NCI-H345 (cell line): ENCODE measurements at places on chromosomes 1 and 21.

- peak; percentile 27 for DNase-seq
Observed at GRCh38 chr21:42164064-42164789, 54.7 kb upstream of the ABCG1 start.

GRCh38 chr1:227654431-227654830 lies 80.7 kb downstream of the JMJD4 start:
- no peak for DNase-seq

DNA sequence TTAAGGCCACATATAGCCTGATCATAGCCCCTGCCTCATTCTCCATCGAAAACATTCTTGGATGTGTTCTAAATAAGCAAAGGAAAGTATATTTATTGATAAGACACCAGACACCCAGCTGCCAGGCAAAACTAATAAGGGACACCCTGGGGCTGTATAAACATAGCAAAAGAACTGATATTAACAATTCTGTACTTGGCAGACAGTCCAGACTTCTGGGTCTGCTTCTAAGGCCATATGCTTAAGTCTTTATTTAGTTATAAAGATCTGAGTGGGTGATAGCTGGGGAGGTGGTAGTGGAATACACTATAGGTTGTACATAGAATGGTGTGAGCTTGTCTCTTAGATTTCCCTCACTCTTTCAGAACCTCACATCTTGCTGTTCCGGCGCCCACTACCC lies 3.9 kb downstream of the CKS1B start:
- no peak for DNase-seq

DNA sequence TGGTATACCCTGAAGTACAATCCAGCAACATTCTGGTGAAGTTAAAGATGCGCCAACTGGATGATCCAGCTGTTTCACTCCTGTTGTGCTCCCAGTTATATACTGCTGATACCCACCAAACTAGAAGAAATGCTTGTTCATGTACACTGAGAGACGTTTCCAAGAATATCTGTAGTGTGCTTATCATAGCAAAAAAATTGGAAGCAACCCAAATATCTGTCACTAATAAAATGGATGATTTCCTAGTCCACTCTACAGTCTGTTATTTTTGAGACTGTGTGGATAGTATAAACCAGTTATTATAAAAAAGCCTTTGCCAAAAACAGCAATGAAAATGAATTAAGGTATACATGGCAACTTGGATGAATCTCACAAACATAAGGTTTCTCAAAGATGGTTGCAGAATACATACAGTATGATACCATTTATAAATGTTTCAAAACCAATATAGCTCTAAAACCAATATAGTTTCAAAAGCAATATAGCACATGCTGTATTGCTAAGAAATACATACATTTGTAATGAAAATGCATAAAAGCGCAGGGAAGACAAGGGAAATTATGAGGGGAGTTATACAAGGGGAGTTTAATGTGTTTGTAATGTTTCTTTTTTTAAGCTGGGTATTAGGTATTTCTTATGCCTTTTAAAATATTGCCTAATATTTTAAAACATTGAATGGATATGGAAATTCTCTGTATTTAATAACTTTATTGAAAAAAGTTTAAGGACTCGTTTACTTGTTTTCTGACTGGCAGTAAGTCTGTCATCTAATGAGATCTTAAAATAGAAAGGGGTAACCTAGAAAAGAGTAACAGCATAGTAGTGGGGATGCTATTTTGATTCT lies 36.5 kb downstream of the GPSM2 start:
- DNase-seq: no peak

GRCh38 chr1:193694741-193695140 lies 508.3 kb upstream of the B3GALT2 start:
- DNase-seq: no peak

GRCh38 chr1:230643908-230644307 lies 1.6 kb downstream of the COG2 start:
- DNase-seq: no peak

- DNase-seq: no peak
Observed at GRCh38 chr1:152367436-152367835, 7.6 kb upstream of the FLG2 start.

- DNase-seq: no peak
Observed at GRCh38 chr1:223836586-223836985, 9.2 kb downstream of the TP53BP2 start.

DNA sequence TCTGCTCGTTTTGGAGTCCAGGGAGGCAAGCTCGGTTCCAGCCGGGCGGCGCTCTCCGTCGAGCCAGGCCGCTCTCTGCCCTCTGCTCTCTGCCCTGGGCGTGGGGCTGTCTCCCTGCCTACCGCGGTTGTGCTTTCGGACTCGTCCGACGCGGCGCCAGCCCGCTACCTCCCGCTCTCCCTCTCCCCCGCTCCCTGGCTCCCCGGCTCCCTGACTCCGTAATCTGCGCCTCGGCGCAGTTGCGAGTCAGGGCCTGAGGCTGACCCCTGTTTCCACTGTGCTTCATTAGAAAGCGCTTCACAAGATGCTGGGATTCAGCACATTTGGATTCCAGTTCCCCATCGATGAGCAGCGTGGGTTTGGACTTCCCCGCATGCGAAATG lies 2.2 kb downstream of the SOX13 start:
- no peak for DNase-seq

- no peak for DNase-seq
Observed at GRCh38 chr1:30381266-30381665, 342.1 kb downstream of the MATN1 start.

DNA sequence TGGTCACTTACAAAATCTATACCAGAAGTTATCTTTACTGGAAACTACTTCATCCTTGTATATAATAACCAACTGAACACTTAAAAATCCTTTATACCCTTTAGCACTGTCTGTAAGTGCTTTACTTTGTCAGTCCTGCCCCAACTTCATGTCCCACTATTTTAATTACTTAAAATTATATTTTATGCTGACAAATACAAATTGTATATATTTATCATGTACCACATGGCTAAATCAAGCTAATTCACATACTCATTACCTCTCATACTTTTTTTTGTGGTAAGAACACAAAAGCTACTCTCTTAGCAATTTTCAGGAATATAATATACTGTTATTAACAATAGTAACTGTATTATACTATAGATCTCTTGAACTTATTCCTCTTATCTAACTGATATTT lies 63.0 kb downstream of the EVI5 start:
- DNase-seq: no peak

GRCh38 chr1:66332548-66332901 lies 201.4 kb upstream of the SGIP1 start:
- no peak for DNase-seq

DNA sequence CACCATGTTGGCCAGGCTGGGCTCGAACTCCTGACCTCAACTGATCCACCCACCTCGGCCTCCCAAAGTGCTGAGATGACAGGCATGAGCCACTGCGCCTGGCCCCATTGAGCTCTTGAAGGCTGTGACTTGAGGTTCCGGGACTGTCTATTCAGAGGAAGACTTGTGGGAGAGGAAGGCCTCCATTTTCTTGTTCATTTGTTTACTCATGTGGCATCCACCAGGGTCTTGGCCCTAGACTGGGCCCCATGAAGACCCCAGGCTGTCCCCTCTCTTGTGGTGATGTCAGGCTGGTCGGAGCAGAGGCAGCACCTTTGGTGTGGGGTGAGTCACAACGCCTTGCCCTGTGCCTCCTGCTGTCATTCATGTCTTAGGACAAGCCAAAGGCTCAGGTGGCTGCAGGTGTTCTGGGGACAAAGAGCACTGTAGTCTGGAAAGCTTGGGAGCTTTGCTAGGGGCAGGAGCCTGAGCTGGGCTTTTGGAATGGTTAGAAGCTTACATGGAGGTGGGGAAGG lies 224.6 kb upstream of the C1orf174 start:
- DNase-seq: no peak

DNA sequence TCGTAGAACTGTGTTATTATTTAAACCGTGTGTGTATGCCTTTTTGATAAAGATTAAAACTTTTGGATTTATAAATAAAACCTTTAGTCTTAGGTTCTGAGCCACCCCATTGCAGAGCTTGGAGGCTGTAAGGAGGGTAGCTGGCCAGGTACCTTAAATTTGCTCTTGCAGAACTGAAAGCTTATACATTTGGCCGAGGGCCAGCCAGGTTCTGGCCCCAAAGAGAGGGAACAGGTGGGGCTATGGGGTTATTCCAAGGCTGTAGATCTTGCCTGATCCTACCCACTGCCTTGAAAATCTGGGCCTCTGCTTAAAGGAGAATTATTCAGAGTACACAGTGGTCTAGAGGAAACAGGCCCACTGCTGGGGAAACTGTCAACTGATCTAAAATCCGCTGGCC lies 59.6 kb downstream of the CAMK2N1 start:
- no peak for DNase-seq

- no peak for DNase-seq
Observed at GRCh38 chr1:207364614-207365013, 43.1 kb downstream of the CD55 start.

DNA sequence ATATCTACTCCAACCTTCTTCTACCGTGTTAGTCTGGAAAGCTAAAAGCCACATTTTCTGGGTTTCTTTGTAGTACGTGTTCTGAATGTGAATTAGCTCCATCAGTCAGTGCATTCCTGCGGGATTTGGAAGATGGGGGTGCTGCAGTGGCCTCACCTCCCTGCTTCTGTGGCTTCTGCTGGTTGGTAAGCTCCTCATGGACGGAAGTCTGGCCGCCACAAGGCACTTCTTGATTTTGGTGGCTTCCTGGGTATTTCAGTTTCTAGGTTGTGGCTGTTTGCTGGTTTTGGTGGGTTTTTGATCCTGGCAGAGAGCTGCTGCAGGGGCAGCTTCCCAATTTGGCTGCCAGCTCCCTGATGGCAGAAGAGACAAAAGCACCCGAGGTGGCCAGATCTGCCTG lies 20.9 kb upstream of the TACSTD2 start:
- DNase-seq: no peak

GRCh38 chr1:223840254-223840653 lies 5.5 kb downstream of the TP53BP2 start:
- DNase-seq: no peak

- DNase-seq: no peak
Observed at GRCh38 chr1:221708076-221708571, 33.8 kb downstream of the DUSP10 start.

GRCh38 chr1:44447051-44447810 lies 42.2 kb downstream of the RNF220 start:
- DNase-seq: no peak

GRCh38 chr1:1666526-1666925 lies 7.7 kb upstream of the CDK11B start:
- DNase-seq: no peak

GRCh38 chr1:39452540-39452939 lies 38.9 kb upstream of the BMP8A start:
- DNase-seq: no peak

- no peak for DNase-seq
Observed at GRCh38 chr1:18640228-18641004, 9.8 kb downstream of the PAX7 start.

- no peak for DNase-seq
Observed at GRCh38 chr1:197725044-197725443, 50.2 kb downstream of the DENND1B start.

DNA sequence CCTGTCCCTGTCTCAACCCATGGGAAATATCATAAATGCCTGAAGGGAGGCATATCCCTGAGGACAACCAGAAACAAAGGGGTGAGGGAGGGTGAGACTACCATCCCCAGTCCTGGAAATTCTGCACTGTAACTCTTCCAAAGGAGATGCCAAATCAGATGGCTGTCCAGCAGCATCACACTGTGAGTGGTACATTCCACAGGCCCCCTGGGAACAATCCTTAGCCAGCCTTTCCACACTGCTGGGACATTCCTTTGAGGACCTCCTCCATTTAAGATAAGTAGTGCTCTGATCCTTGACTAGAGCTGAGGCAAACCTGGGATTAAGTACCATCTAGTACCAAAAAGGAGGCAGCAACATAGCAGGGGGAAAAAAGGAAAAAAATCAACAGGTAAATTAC lies 10.7 kb downstream of the IVL start:
- no peak for DNase-seq

- peak; percentile 77 for DNase-seq
Observed at GRCh38 chr1:975896-976683, 5.8 kb downstream of the PERM1 start.

GRCh38 chr21:37028570-37028969 lies 22.1 kb downstream of the RIPPLY3 start:
- no peak for DNase-seq

GRCh38 chr1:74357756-74358155 lies 122.6 kb downstream of the TNNI3K start:
- no peak for DNase-seq

- no peak for DNase-seq
Observed at GRCh38 chr1:147509786-147510395, 31.4 kb upstream of the BCL9 start.

DNA sequence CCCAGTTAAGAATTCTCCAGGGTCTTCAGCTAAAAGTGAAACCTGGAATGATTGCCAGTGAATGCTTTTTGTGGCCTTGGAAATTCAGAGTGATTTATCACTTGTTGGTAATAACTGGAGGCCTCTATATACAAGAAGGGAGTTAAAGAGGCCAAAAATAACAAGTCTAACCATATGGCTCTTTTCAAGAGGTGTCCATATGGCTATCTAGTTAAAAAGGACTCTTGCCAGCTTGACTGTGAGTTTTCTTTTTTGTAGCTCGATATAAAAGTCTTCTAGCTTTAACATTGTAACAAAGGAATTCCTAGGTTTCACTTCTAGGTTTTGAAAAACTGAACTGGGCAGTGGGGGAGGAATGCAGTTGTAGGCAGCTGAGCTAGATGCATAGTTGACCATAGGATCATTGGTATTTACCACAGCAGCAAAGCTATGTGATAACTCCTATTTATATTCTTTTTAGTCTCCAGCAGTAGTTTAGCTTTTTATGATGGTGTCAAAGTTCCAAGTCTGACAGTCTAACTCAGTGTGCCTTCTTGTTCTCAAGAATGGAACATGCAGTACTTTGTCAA lies 44.4 kb downstream of the CACHD1 start:
- no peak for DNase-seq

GRCh38 chr1:155591770-155592169 lies 18.2 kb upstream of the MSTO1 start:
- DNase-seq: peak; percentile 87

GRCh38 chr1:187839873-187840272 lies 1011.1 kb downstream of the PLA2G4A start:
- no peak for DNase-seq

DNA sequence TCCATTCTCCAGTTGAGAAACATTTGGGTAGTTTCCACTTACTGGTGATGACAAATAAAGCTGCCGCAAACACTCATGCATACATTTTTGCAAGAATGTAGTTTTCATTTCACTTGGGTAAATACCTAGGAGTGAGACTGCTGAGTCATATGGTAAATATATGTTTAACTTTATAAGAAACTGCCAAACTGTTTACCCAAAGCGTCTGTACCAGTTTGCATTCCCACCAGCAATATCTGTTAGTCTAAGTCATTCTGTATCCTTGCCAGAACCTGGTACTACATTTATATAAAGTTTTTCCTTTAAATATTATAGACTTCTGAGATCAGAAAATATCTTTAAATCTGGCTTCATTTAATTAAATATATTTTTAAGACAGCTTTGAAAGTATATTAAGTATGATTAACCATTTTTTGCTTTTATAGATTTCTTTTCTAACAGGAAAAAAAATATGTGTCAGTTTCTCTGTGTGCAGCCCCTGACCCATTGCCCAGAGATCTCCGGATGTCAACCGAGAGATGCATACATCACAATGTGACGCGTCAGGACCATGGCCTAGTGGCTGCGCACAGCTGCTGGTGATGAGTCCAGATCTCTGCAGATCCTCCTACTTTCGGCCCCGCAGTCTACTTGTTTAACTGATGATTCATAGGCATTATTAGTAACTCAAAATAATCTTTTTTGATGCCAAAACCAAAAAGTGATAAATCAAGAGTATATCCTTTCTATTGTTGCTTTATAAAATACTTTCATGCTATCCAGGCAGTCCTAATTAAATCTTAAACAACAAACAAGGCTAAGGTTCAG lies 227.1 kb upstream of the MAP1LC3C start:
- DNase-seq: no peak
